Fibroblast of skin of right biceps (primary cell): ENCODE measurements at places on chromosomes 6 and 20.

DNA sequence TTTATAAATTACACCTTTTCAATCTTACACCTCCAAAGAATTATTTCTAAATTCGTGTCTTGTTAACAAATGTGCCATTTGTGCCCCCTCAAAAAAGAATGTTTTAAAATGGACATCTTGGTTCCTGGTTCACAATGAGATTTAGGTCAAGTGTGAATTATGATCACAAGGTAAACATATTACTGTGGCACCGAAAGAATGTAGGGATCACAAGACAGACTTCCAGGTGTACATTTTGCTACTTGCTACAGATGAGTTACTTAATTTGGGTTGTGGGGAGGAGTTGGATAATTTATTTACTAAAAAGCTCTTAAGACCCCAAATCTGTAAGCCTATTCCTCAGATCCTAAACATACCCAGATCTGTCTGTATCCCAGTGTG, 25.0 kb upstream of the ADTRP start:
- DNase-seq, result no peak

- DNase-seq, result no peak
Measured at GRCh38 chr6:106177786-106178185, 91.7 kb downstream of the PRDM1 start.

GRCh38 chr6:47524136-47524845, 46.7 kb downstream of the CD2AP start:
- DNase-seq, result peak; percentile 66

GRCh38 chr6:135883045-135883444, 31.5 kb downstream of the PDE7B start:
- peak; percentile 81 for DNase-seq

GRCh38 chr6:26483727-26484126, 16.4 kb upstream of the BTN1A1 start:
- DNase-seq, result no peak

- no peak for DNase-seq
Measured at GRCh38 chr20:17500271-17500670, 30.9 kb downstream of the BFSP1 start.

DNA sequence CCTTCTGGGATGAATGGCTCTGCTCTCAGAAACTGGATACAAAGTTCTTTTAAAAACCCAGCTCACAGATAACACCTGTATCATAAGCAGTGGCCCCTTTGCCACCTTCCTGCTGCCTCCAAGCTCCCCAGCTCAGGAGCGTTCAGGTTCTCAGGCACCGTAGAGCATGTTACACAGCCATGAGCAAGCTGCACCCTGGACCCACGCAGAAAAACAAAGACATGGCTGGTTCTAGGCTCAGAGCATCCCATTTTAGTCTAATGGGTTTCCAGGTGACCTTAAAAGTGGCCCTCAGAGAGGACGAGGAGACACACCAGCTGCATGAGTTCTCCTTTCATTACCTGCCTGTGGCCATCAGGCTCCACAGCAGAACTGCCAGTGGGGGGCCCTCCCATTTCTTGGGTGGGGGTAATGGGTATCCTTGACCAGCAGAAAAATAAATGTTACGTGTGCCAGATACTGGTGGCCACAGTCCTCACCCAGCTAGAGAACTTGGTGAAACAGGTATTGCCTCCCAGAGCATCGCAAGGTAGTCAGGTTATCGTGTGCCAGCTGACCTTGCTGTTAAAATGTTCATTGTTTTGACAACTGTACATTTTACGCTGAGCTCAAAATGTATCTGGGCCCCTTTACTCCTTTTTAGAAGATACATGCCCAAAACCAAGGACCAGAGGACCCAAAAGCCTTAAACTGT, 7.5 kb downstream of the PSMA7 start:
- DNase-seq, result no peak

DNA sequence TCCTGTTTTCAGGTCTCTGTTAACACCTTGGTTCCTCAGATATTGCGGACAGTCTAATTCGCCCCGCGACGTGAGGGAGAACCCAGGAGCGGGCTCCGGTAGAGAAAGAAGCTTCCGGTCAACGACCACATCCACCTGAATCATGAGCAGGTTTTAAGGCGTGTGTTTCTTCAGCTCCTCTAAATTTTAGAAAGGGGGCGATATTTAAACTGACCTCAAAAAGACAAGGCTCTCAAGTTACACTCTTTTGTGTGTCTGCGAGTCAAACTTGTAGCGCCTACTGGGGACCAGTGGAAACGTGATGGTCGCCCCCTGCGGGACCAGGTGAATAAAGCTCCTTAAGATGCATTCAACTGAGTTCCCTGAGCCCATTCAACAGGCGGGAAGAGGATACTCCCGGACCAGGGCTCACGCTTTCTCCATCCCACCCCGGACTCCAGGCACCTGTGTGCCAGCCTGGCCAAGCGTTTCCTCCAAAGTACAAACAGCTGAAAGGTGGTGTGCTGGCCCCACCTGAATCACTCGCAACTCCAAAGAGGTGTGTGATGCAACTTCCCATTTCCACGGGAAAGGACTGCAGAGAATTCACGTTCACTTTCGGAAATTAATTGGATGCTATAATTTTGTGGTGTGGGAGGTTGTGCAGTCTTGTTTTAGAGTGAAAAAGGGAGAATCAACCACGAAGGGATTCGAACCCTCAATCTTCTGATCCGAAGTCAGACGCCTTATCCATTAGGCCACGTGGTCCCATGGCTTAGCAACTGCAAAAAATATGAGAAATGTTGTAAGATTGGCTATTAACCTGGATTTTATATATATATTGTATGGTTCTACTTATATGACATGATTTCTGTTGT, 17.0 kb downstream of the GPX5 start:
- peak; percentile 87 for DNase-seq

- no peak for DNase-seq
Measured at GRCh38 chr20:45857882-45858216, 435 bp downstream of the ZSWIM3 start.

GRCh38 chr6:158416883-158417759, 104.9 kb downstream of the TULP4 start:
- DNase-seq, result peak; percentile 5

DNA sequence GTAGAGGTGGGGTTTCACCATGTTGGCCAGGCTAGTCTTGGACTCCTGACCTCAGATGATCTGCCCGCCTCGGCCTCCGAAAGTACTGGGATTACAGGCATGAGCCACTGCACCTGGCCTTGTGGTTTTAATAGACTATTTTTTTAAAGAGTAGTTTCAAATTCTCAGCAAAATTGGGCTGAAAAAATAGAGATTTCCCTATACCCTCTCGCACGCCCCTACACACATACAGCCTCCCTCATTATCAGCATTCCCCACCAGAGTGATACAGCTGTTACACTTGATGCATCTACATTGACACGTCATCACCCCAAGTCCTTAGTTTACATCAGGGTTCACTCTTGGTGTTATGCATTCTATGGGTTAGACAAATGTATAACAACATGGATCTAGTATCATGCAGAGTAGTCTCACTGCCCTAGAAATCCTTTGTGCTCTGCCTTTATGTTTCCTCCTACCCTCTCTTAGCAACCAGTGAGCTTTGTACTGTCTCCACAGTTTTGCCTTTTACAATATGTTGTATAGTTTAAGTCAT, 103.6 kb downstream of the CDYL start:
- no peak for DNase-seq

GRCh38 chr6:1604158-1605003, 5.3 kb upstream of the FOXC1 start:
- DNase-seq, result peak; percentile 54

GRCh38 chr6:134035823-134036296, 16.6 kb downstream of the SLC2A12 start:
- peak; percentile 18 for DNase-seq

GRCh38 chr6:125888989-125889656, 67.4 kb upstream of the HINT3 start:
- DNase-seq, result peak; percentile 12

GRCh38 chr6:72865467-72865866, 243.6 kb downstream of the KCNQ5 start:
- peak; percentile 60 for DNase-seq

DNA sequence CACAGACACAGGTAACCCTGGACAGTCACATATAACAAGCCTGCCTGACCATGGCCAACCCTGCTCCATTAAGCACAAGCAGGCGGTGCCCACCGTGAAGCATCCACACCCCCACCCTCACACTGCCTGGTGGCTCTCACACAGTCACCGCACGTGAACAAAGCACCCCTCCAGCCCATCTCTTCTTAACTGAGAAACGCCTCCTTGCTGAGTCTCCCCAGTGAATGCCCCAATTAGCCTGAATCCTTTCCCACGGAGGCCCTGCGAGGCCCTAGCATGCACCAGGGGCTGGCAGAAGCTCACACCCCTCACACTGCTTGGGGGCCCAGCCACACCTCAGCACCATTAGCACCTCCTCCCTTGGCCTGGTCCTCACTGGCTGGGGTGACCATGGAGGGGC, 72.3 kb downstream of the GRM4 start:
- no peak for DNase-seq

GRCh38 chr6:150352321-150353296, 16.2 kb upstream of the IYD start:
- DNase-seq, result peak; percentile 91

DNA sequence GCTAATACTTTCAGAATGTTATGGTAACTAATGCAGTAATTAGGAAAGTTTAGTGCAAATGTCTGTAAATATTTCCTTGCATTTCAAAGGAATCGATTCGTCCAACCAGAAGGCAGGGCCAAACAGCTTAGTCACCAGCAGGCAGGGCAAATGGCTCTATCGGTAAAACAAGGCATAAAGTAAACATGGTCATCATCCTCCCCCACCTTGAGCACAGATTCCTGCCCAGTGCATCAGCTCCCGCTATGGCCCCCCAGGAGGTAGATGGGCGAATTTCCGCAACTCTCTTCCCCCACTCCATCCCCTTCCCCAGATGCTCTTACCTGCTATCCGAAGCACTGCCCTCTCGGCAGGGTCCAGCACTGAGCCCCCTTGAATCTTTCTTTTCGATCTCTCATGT, 103.8 kb upstream of the BEND6 start:
- peak; percentile 66 for DNase-seq

GRCh38 chr6:36596356-36596755, 2.2 kb downstream of the SRSF3 start:
- peak; percentile 48 for DNase-seq

DNA sequence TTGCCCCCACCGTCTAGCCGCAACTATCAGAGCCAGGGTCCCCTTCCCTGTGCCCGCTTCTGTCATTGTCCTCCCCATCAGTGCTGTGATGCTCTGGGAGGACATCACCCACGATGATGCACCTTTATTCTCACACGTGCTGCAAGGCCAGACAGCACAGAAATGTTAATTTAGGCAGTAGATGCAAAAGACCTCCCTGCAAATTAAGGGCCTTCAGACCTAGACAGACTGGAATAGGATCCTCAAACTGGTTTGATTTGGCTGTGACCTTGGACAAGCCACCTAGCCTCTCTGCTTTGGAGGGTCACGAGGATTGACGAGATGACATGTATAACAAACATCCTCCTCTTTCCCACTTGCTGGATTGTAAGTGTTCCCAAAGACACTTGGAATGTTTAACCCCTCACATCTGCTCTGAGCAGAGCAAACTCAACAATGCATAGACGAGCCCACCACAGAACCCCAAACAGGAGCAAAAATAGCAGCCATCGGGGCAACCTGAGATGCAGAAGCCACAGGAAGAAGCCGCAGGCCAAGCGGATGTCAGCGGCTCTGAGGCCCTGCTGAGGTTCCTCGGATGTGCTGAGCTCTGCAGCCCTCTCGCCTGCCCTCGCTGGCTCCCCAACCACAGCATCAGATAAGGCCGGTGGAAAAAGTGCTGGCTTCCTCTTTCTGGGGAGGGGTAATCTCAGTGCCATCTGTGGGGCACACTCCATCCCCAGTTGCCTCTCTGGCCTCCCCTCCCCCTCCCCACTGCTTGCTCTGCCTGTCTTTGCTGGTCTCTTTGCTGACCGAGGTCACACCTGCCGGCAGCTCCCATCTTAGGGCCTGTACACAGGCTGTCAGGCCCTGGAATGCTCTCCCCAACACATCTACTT, 35.3 kb downstream of the TOX2 start:
- no peak for DNase-seq

GRCh38 chr6:133837801-133838349, 51.0 kb upstream of the TCF21 start:
- DNase-seq, result peak; percentile 36

DNA sequence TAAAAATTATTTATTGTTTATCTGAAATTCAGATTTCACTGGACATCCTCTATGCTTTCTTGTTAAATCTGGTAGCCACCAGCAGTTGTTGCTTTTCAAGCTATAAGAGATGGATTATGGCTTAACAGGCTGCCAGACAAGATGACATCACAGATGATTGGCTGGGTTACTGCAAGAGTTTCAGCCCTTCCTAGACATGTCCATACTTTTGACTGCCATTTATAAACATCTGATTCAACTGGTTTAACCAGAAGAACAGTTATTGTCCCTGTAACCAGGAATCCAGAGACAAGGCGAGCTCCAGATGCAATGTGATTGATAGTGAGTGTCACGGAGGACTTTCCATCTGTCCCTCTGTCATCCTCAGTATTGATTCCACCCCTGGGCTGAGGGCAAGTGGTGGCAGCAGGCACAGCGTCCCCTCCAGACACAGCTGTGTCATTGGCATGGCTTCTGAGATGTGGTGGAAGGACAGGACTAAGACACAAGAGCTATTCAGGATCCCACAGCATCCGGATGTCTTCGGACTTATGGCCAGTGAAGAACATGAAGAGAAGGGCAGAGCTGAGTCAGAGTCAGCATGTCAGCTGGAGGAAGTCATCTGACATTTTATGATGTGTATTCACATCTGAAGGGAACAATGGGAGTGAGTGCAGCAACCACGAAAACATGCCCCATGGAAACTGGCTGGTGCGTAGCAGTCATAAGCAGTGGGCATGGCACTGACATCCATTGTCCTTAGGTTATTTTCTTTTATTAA, 284.5 kb upstream of the CDYL start:
- no peak for DNase-seq
